CD4-positive, alpha-beta T cell treated with Interleukin-2 at 100 ng/mL for 4 hours (primary cell): ENCODE measurements at places on chromosomes 7 and 10.
A peak's percentile ranks its signal among the peaks of the same experiment; 100 is the strongest.

- no peak for DNase-seq
Observed at GRCh38 chr7:66642932-66643331, 14.3 kb downstream of the KCTD7 start.

GRCh38 chr10:70906031-70906783, 17.8 kb upstream of the PCBD1 start:
- DNase-seq = no peak

GRCh38 chr7:149885191-149886017, 11.6 kb downstream of the ATP6V0E2 start:
- no peak for DNase-seq

DNA sequence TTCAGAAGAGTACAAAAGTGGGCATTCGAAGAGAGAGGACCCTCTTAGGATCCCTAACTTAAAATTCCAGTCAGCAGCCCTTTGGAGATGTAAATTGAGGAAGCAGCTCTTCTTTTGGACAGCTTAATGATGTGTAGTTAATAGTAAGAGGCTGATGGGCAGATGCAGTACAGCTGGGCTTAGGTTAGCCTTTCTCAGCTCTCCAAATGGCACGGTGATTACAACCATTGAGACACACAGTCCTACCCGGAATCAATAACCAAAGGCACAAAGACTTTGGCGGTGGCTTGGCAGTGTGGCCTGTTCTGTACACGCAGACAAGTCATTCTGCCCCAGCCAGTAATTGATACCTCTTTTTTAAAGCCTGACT, 26.8 kb downstream of the GAD2 start:
- no peak for DNase-seq

DNA sequence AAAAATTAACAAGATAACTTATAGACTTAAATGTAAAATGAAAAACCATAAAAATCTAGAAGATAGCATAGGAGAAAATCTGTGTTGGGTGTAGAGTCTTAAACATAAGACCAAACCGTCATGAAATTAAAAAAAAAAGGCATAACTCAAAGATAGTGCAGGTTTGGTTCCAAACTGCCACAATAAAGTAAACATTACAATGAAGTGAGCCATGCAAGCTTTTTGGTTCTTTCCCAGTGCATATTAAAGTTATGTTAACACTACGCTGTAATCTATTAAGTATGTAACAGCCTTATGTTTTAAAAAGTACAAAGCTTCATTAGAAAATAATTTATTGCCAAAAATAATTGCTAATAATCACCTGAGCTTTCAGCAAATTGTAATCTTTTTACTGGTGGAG, 1366.5 kb upstream of the LRRTM3 start:
- DNase-seq = no peak

DNA sequence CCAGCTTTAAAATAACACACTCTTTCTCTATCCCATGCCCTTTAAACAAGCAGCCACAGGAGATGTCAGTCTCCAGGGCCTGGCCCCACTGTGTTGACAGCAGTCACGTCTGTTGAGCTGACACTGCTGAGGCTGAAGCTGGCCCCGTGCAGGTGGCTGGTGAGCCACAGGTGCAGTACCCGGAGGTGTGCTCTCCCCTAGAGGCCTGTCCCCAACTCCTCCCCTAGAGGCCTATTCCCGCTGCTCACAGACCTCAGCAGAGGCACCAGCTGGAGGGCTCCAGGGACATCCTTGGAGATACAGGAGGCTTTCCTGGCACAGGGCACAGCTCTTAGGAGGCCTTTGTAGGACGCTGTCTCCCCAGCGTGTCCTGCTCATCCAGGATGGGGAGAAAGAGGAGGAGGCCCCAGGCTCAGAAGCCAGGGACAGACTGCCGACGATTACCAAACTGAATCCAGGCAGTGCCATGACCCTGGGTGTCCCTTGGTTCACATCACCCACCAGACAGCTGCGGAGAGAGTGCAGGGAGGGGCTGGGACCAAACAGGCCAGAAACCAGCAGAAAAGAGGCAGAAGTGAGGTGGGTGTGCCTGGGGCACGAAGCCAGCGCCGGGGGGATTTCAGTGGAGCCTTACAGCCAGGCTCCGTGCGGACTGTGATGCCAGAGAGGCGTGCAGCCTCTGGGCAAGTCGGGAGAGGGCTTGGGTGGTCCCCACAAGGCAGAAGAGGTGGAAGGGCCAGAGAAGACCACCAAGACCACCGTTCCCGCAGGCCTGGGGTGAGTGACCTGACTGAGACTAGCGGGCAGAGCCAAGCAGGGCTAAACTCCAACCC, 18.5 kb upstream of the TTYH3 start:
- no peak for DNase-seq

DNA sequence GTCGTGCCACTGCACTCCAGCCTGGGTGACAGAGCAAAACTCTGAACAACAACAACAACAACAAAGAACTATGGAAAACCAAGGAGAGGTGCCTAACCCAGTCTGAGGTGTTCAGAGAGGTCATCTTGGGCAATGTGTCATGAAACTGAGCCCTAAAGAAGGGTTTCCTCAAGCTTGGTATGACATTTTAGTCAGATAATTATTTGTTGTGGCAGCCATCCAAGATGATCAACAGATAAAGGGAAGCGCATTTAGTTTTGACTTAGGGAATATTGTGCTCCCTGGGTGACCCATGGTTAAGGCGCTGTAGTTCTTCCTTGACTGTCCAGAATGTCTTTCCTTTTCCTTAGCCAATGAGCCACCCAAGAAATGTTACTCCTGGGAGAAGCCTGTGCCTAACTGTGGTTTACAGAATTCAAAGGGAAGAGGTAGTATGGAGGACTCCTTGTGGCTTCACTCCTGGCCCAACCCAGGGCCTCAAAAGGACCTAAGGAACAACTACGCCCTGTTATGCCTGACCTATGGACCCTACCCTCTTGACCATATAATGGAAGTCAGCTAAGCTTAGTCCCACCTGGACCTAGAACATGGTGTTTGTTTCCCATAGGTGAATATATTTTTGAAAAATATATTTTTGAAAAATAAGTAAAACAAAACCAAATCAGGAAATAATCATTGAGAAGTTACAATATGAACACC, 42.4 kb downstream of the TPST1 start:
- no peak for DNase-seq

GRCh38 chr10:31133792-31134310, 102.2 kb upstream of the ZNF438 start:
- DNase-seq = peak; percentile 67

- DNase-seq = no peak
Observed at GRCh38 chr7:79714081-79714480, 260.6 kb upstream of the MAGI2 start.
